ENCODE measurements at places on chromosomes 1 and 21.
A peak's percentile ranks its signal among the peaks of the same experiment; 100 is the strongest.

- DNase-seq: no peak
Measured at GRCh38 chr1:9486466-9487140, 52.7 kb upstream of the SLC25A33 start.

- no peak for DNase-seq
Measured at GRCh38 chr1:82287556-82287955, 486.8 kb downstream of the ADGRL2 start.

DNA sequence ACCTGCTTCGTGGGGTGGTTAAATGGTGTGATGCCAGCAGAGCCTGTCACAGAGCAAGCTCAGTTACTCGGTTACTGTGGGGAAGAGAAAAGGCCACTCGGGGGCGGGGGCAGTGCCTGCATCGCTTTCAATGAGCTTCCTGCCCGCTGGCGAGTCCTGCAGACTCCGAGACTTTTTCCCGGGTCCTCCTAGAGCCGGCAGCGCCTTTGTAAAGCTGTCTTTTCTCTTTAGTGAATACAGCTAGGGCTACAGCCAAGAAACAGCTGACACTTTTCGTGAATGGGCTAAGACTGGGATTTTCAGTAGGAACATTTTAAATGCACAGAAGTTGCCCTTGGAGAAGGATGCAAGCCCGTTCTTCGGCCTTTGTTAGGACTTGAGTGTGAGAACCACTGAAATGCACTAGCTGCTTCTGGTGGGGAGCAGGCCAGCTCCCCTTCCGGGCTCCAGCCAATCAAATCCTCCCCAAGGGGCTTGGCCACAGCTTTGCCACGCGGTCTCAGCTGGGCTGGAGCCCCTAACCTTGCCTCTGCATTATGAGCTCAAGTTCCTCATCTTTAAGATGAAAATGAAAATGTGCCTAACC is 23.4 kb upstream of the EFHD2 start:
- DNase-seq: no peak

DNA sequence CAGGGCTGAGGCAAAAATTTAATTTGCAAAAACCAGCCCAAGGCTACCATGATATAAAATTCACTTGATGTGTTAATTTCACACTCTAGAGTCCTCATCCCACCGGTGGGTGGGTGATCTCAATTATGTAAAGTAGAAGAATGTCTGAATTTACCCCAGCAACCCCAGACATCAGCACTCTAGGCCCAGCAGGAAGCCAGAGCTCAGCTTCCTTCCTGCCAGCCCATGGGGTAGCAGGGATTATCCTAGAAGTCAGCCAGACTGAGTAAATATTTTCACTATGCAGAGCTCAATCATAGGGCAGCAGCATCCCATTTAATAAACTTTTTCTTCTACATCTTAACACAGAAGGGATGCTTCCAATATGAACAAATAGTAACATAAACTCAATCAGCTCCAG is 71.0 kb downstream of the SIPA1L2 start:
- DNase-seq: no peak

DNA sequence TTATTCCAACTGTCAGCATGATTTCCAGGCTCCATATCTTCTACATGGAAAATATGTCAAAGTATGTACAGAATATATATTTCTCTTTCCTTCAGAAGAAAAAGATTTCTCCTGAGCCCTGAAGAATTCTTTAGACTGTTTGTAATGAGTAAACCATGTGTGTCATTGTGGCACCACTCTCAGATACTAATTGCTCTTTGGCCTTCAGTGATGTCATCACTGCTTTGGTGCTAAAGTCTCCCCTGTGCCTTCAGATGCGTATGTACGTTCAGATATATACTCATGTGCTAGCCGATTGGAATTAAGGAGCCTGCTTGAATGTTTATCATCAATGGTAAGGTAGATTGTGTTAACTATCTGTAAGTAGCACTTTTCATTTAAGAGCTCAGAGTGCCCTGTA is 20.6 kb upstream of the NBL1 start:
- no peak for DNase-seq

DNA sequence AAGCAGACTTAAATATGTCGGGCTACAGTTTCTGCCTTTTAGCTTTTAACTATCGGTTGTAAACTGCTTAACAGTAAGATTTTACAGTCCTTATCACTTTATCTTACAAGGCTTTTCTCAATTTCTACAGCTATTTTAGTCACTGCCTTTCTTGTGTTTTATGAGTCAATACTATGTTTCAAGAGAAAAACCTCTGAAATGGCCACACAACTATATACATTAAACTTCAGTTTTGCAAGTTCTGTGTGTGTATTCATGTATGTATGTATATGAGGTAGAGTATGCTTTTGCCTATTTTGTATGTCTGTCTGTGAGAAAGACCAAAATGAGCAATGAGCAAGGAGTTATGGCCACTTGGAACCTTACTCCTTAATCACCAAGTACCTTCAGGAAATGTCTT is 169.8 kb downstream of the SYT2 start:
- DNase-seq: no peak

GRCh38 chr1:60376196-60376595 is 302.6 kb upstream of the C1orf87 start:
- no peak for DNase-seq

- no peak for DNase-seq
Measured at GRCh38 chr1:247332623-247333361, 1.1 kb upstream of the ZNF496 start.

- no peak for DNase-seq
Measured at GRCh38 chr1:1671365-1672119, 12.7 kb upstream of the CDK11B start.

DNA sequence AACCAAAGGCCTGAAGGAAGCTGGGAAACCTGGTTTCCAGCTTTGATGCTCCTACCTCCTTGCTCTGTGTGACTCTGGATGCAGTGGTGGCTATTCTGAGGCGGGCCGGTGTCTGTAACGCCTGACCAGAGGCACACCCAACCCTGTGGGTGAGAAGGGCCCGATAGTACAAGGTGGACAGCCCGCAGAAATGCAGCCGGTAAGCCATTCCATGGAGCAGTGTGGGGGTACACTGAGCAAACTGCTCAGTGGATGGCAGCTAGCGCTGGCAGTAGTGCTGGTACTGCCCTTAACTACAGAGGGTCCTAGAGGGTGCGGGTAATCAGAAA is 36.0 kb downstream of the AHDC1 start:
- DNase-seq: no peak

DNA sequence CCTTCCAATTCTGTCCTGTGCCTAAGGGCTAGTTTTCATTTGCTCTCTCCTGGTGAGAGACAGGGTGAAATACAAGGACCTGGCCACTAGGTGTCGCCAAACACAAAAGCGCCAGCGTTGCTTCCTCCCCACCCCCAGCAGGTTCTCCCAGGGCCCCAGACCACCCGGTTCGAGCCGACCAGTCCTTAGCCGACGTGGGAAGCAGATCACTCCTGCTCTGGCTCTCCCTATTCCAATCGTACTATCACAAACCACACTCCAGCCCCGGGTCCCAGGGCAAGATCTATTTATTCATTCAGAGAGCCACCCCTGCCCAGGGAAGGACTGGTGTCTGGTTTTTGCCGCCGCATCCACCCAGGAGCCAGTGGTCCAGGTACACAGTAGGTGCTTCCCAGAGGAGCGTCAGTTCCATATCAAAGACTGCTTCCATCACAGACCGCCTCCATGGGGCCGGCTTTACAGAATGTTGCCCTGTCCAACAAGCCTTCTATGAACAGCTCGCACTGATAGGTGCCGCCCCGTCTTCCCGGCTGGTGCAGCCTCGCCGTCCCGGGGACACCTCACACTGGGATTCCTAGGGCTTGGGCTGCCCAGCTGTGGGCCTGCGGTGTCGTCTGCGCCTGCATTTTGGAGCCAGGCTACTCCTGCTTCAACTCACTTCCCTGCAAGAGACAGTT is 35.0 kb downstream of the CTNNBIP1 start:
- DNase-seq: peak; percentile 55

- no peak for DNase-seq
Measured at GRCh38 chr1:36517011-36517771, 34.5 kb upstream of the CSF3R start.

DNA sequence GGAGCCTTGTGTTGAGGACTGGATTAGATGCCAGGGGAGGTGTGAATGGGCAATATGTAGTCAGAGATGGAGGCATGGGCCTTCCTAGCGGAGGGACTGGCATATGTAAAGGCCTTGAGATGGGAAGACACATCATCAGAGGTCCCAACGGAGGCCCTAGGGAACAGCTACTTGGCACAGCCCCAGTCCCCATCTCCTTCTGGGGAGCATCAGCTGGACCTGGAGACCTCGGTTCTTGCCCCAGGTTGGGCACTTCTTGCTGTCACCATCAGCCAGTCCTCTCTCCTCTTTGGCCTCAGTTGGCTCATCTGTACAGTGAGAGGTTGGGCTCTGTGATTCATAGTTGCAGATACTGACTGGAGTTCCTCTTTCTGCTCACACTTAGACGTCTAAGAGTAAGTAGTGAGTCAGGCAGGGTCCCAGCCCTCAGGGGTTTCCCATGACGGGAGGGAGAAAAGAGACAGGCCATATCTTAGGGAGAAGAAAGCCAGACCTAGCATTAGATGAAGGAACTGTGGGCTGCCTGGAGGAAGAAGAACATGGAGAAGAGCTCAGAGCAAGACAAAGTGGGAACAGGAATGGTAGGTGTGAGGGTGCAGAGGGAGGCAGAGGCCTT is 3.4 kb upstream of the MARCKSL1 start:
- no peak for DNase-seq

Data from T-helper 17 cell (primary cell).